ENCODE measurements at places on chromosomes 5 and 9.

DNA sequence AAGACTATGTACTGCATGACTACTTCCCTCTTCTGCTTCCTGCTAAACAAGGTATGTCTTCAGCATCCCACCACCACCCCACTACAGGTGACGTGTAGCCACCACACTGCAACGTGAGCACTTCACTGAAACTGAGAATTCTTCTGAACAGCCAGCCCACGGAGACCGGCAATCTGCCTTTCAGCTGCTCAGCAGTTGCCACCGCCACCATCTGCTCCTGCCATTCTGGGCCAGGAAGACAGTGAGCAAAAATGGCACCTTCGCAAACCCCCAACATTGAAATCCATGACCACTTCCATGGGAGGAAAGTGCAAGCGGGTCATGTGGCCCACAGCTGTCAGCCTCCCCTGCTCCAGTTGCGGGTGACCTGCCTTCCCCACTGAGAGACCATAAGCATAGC is 443.4 kb upstream of the ST8SIA4 start:
- no peak for DNase-seq

DNA sequence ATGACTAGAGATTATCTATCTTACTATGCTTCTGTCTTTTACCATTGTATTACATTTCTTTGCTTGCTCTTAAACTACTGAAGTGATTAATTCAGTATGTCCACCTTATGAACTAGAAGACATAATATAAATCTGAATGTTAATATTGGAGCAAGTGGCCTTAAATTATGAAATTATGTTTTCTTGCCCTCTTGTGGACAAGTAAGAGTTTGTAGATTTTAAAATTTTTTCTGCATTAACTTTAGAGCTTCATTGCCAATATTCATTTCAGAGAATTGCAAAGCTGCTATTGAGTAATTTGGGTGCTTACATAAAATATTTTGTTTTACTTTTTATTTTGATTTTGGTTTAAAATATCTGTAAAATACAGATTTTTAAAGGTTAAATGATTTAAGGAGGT is 55.3 kb downstream of the RANBP17 start:
- DNase-seq: no peak

DNA sequence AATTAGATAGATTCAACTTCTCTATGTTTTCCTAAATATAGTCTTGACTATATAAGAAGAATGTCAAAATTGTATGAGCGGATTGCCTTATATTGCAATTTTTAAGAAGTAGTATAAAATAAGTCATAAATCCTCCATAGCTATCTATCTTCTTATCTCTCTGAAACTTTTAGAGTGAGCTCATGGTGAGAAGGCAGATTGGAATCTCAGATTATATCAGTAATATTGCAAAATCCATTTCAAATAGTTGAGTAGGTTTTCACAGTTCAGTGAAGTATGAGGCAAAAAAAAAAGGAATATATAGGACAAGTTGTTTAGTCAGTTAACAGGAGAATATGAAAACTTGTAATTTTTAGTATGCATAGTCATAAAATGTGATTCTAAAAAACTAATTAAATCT is 156.4 kb downstream of the FAM174A start:
- DNase-seq: no peak

- peak; percentile 68 for DNase-seq
Observed at GRCh38 chr9:95008151-95008771, 281.8 kb downstream of the AOPEP start.

- peak; percentile 64 for DNase-seq
Observed at GRCh38 chr5:168346417-168346816, 55.0 kb downstream of the WWC1 start.

DNA sequence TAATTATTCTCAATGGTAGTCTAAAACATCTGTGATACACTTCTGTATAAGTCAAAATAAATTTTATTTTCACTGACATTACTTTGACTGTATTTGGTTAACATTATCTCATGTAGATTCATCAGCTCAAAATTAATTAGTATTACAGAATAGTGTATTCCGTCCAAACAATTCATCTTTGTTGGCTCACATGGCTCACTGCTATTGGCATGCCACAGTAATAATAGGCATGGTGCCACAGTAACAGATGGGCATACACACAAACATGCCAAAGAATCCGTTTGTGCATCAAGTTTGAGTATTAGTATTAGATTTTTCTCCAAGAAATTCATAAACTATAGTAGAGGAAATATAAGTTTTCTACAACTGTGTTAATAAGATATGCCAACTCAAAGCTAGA is 14.2 kb downstream of the AP3B1 start:
- no peak for DNase-seq

DNA sequence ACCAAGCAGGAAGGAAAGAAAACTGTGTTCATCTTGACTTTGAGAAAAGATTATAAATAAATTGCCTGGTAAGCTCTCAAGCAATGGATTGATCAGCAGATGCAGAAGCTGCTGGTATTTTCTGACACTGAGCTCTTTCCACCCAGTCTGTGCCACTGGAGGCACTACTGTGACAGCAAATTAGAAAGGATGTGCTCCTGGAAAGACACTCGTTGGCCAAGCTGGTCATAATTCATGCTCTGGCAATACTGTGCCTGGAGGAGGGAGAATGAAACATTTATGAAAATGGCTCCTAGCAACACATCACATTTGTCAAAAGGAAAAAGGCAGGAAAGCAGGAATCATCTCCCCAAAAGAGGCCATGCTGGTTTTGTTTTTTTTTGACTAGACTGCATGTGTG is 84.2 kb downstream of the CAVIN4 start:
- DNase-seq: no peak

DNA sequence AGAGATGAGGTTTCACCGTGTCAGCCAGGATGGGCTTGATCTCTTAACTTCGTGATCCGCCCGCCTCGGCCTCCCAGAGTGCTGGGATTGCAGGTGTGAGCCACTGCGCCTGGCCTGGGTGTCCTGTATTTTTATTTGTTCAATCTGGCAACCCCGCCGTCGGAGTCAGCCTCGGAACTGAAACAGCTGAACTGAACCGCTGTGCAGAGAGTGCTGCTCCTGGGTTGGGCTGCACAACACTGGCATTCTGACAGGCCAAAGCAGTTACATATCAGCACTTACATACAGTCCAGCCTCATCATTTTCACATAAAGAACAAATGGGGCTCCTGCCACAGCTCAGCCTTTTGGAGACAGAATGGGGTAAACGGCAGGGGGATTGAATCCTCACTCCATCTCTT is 185.6 kb downstream of the C9orf50 start:
- no peak for DNase-seq

DNA sequence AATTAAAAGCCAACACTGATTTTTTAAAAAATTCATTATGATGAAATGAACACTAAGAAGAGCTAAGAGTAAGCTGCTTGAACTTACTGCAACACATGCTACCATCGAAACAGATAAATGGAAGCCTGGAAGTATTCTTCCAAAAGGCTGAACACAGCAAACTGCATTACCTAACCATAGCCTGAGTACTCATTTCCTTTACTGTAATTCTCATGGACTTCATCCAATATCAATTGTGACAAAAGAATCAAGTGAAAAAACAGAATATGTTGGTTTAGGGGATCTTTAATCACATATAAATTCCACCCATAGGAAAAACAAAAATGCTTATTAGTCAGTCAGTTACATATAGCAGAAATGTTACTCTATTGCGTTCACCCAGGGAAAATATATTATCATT is 68.5 kb downstream of the DROSHA start:
- no peak for DNase-seq

DNA sequence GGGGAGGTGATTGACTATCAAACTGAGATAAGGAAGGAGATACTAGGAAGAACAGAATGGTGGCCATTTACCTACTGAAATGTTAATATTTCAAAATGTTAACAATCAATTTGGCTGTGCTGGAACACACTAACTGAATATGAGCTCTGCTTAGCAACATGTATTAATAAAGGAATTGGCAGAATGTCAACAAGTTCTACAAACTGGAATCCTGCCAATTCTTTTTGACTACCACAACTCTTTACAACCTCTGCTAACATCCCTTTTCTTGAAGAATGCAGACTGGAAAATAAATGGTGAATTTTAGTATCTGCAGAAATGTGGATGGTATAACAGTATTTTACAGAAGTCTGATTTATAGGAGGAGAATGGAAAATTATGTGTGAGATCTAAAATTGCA is 446.4 kb downstream of the ISL1 start:
- no peak for DNase-seq

- DNase-seq: peak; percentile 73
Observed at GRCh38 chr9:110152704-110153374, 55.1 kb downstream of the C9orf152 start.

DNA sequence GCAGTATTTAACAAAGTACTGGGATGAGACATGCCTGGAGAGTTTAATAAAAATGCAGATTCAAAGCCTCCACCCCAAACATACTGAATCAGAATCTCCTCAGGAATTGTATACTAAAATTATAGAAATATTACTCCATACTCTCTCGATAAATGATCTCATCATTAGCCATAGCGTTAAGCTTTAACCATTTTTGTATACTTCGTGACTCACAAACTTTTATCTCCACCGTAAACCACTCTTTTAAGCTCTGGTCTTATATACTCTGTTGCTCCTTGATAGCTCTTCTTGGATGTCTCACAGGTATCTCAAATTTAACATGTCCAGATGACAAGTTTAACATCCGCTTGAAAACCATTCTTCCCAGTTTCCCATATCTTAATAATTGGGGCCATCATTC is 327.8 kb downstream of the ADGRV1 start:
- DNase-seq: no peak

GRCh38 chr5:19745247-19745646 is 242.8 kb downstream of the CDH18 start:
- no peak for DNase-seq

- no peak for DNase-seq
Observed at GRCh38 chr5:98656125-98656795, 117.2 kb upstream of the RGMB start.

- no peak for DNase-seq
Observed at GRCh38 chr5:156474251-156474650, 147.3 kb downstream of the SGCD start.

DNA sequence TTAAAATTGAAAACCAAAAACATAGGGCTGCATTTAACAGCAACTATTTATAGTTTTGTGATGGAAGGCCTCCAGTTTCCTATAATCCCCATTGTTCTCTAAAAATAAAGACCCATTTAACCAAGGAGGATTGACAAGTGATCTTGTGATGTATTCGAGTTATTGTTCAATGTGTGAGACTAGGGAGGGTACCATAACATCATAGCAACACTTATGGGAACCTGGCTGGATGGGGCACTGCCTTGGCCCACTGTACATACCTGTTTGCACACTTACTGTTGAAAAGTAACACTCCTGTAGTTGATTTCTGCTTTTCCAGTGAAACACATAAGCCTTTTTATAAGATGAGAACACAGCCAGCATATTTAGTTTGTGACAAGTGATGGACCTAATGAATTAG is 32.3 kb downstream of the MACIR start:
- DNase-seq: no peak

DNA sequence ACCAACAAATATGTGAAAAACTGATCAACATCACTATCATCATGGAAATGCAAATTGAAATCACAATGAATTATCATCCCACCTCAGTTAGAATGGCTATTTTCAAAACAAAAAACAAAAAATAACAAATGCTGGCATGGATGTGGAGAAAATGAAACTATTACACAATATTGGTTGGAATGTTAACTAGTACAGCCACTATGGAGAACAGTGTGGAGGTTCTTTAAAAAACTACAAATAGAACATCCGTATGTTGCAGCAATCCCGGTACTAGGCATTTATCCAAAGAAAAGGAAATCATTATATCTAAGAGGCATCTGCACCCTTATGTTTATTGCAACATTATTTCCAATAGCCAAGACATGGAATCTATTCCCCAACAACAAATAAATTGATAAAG is 9.0 kb upstream of the IFNA5 start:
- DNase-seq: no peak

GRCh38 chr9:115084709-115085108 is 33.2 kb downstream of the TNC start:
- DNase-seq: no peak

- DNase-seq: peak; percentile 35
Observed at GRCh38 chr5:132364319-132364718, 5.2 kb upstream of the SLC22A5 start.

All from hepatocyte (in vitro differentiated cells).